T1000 (cell line): ENCODE measurements at places on chromosomes 16 and 17.

DNA sequence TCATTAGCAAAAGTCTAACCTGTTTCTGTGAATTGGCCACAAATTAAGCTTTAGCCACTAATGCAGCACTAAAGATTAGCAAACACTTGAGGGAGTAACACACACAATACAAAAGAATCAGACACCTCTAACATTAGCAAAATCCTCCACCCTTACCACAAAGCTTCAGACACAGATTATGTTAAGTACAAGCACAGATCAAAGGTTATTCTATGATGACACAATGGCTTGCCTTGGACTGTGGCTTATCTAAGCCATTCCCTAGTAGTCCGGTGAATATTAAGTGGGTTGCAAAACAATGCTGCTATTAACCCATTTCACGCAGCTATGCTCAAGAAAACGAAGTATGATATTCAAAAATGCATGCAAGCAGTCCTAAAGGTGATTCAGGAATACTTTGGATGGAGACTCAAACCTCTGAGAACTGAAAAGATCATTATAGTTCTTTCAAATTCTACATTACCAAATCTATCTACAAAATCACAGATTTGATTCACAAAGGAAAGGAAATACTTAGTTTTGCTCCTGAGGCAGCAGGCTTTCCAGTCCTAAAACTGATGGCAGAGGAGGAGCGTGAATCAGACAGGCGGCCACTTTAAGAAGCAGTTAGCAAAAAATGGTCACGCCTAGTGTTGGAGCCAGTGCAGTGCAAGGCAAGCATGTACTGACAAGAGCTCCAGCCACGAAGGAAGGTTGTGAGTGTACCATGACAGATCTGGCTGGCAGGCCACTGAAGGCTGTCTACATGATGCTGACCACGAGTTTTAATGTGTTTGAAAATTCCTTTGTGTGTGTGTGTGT is 67.2 kb downstream of the PARN start:
- DNase-seq = no peak

- DNase-seq = no peak
Measured at GRCh38 chr16:50697881-50698767, 4.7 kb downstream of the NOD2 start.

DNA sequence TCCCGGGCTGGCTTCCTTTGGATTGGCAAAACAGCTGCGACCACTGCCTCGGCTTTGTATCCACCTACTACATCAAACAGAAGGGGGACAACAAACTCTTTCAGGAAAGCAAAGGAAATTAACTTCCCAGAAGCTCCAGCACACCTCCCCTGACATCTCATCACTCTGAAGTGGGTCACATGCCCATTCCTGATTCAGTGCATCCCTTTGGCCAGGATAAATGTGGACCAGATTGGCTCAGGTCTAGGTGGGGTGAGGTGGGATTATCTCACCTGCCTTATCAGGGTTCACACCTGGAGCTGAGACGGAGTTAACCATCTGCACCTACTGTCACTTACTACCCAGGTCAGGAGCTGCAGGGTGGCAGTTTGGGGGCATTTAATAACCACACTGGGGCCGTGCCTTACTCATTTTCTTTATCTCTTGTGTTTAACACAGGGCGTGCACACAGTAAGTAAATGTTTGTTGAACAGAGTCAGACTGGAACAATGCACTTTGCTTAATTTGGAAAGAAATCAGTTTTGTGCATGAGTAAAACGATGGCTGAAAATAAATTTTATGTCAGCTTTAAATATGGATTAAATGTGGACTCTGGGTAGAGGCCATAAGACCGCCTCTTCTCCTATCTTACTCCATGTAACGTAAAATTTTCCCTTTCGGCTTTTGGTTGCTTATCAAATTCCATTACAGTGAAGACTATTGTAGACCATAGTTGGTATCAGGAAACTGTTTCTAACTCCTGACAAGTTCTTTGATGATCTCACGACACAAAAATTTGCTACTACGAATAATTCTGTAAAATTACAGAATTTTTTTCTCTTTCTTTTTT is 36.0 kb downstream of the IQCK start:
- DNase-seq = no peak

DNA sequence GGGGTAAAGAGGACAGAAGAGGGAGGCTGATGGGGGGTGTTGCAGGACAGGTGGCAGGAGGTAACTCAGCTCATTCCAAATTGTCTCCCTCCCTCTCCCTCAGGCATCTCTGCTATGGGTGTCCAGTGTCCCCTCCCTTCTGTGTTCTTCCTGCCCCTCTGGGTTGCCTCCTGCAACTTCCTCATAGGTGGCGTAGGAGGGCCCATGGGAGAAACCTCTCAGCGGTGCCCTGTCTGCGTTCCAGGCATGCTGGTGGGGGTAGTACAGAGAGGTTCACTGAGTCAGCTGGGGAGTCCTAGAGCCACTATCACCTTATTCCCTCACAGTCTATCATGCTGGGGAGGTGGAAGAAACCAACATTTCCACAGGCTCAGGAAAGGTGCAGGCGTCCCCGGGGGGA is 14.7 kb upstream of the ODF4 start:
- no peak for DNase-seq
